Stimulated activated CD4-positive, alpha-beta T cell treated with anti-CD3 and anti-CD28 coated beads, Interleukin-1b, Interleukin-23, amount 100 ng/mL, for 24 hours (primary cell): ENCODE measurements at places on chromosomes 4 and X.

DNA sequence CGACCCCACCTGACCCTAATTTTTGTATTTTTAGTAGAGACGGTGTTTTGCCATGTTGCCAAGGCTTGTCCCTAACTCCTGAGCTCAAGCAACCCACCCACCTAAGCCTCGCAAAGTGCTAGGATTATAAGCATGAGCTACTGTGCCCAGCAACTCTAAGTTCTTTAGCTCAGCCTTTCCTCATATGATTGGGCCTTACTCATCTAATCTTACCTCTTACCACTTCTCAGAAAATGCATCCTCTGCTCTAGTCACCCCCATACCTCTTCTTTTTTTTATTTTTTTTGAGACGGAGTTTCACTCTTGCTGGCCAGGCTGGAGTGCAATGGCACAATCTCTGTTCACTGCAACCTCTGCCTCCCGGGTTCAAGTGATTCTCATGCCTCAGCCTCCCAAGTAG lies 35.6 kb upstream of the UGDH start:
- DNase-seq, result no peak

GRCh38 chr4:28973587-28974350 lies 1746.4 kb upstream of the PCDH7 start:
- no peak for DNase-seq

GRCh38 chrX:1537031-1537715 lies at the start of gene P2RY8:
Gene P2RY8, minus strand, starts transcription at chrX:1537185. Its CDS starts 70,627 bp downstream, at chrX:1466558.
- DNase-seq, result peak; percentile 67

GRCh38 chr4:47668810-47669408 lies 169.0 kb downstream of the CORIN start:
- peak; percentile 2 for DNase-seq

DNA sequence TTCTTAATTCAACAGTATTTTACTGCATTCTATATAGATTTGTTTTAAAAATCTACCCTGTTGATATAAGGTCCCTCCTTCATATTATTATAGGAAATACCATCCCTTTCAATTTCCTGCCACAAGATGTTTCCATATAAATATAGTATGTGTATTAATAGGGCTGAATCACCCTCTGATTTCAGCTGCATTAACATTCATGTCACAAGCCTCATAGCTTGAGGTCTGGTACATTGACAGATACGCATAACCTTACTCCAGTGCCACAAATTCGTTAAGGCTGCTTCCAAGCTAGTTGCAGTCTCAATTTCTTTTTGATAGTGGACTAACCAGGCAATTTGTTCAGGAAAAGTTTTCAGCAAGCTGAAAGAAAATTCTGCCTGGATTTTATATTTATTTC lies 128.4 kb downstream of the KLHL34 start:
- no peak for DNase-seq

- DNase-seq, result no peak
These were observed 355.5 kb downstream of the KCNIP4 start for GRCh38 chr4:21592970-21593670.

GRCh38 chrX:106397788-106398538 lies 213.8 kb upstream of the RADX start:
- DNase-seq, result no peak

- no peak for DNase-seq
These were observed 167.8 kb downstream of the AFAP1 start for GRCh38 chr4:7771541-7772507.

- no peak for DNase-seq
These were observed 745 bp downstream of the TRIM2 start for GRCh38 chr4:153204728-153205648.

DNA sequence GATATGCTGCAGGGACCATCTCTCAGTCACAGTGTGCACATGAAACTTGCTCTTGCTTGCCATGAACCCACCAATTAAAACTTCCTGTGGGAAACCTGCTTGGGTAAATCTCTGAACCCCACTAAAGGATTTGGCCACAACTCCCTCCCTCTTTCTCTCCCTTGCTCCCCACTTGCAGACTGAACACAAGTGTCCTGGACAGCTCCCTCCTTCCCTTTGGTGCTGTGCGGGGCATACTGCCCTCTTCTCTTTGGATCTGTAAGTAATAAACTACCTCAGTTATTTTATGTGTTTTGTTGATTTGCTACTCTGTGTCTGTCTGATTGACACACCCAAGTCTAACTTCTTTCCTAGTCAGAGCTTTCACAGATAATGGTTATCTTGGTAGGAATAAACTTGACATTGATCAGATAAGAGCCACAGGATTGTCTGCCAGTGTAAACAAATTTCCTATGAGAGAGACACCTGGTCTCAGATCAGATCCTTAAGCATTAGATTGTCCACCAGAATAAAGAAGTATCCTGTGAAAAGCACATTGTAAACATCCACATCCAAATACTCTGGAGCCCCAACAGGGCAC lies 41.8 kb downstream of the SULT1E1 start:
- DNase-seq, result no peak

DNA sequence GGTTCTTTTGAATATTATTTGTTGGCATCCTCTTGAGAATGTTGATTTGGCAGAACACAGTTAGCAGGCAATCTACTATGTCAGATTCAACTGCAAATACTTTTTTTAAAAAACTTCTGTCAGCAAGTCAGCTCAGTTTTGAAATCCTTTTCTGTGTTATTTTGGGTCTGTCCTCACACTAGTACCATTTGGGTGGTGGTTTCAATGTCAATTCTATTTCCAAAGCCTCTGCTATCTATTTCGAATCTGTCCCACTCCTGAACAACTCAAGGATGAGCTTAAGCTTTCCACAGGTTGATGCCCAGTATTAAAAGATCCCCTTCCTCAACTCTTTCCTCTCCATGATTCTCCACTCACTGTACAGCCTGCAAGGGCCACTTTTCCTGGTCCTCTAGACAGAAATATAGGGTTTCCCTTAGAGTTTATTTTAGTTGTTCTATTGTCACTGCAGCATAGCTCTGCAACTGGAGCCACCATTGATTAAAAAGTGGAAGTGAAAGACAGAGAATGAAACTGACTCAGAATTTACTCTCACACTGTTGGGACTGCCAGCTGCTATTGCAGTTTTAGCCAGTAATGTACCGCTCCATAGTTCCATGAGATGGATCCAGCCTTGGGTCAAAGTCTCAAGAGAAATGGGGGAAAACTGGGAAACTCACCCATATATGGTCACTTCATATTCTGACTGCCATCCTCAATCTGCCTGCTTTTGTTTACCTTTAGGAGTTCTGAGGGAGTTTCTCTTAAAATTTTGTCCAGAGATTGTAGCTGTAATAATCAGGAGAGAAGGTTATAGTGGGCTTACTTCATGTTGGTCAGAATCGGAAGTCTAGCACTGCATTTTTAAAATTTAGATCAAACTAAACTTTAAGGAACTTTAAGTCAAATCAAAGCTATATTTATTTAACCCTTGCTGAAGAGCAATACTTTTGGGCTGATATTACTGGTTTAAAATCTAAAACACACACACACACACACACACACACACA lies 14.6 kb downstream of the HDX start:
- no peak for DNase-seq
